ENCODE measurements at places on chromosomes 4 and X. TPM values are rescaled to one million over a fixed set of nuclear protein-coding genes. Genes with fewer than 3 reads are reported as not detected.

Gene TENT5D
- total RNA-seq, result not detected

Gene PLAC1
- total RNA-seq, result not detected

Gene LUZP4
- not detected for total RNA-seq

Gene MAGEC1
- total RNA-seq, result not detected

Gene GASK1B
- 19.6 TPM for total RNA-seq

Gene CLCN4
- 1.4 TPM for total RNA-seq

Gene ASB11
- 0.12 TPM for total RNA-seq

Gene CRMP1
- total RNA-seq, result 1.2 TPM

Gene FAM156B
- total RNA-seq, result 12.6 TPM

Gene FANCB
- 1.8 TPM for total RNA-seq

Gene RAB40AL
- 1.0 TPM for total RNA-seq

Gene C1QTNF7
- 4.0 TPM for total RNA-seq

Measured in left colon (tissue), 2 donors.